ENCODE measurements at places on chromosomes 6 and 20.

DNA sequence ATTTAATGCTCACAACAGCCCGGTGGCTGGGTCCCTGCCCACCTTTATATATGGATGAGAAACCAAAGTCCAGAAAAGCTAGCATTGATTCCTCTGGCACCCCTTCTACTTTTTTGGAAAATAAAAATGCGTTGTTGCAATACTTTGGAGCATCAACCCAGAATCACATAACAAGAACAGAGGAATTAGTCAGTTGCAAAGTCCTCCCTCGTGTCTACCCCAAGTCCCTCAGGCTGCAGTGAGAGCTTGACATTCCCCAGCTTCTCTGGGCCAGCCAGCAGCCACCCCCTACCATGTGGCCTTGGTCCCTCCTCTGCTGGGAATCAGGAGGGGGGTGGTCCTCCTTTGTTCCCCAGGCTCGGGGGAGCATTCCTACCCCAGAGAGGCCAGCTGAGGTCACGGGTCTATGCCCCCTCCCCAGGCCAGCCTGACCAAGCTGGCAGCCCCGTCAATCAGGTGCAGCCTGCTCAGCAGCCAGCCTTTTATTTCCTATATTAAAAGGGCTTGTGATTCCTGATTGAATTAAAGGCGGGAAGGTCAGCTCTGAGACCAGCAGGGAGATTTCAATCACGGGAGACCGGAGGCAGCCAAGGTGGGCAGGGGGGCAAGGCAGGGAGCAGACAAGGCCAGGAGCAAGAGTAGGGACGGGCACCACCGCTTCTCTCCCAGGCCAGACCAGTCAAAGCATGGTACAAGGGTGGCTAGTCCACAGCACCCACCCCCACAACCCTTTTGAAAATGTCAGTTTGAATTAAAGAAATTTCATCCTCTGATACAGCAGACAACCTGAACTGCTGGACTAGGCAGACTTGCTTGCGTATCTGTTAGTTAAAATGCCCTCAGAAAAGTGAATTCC lies 158.9 kb downstream of the MRPL14 start:
- no peak for DNase-seq

DNA sequence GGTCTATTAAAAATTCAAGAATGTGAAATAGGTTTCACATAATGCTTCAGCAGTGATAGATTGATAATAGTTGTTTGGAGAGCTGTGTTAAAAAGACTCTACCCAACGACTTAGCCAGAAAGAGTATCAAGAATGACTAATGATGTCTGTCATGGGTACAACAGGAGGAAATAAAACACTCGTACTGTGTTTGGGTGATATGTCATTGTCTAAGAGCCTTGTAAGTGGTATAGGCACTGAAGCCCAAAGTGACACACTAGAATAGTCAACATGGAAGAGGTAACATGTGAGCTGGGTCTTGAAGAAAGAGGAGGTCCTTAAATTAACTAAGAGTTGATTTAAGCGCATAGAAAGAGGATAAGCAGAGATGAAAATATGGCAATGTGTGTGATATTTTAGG lies 471.8 kb upstream of the MAN1A1 start:
- no peak for DNase-seq

GRCh38 chr20:10537850-10538480 lies 102.9 kb downstream of the SLX4IP start:
- no peak for DNase-seq

DNA sequence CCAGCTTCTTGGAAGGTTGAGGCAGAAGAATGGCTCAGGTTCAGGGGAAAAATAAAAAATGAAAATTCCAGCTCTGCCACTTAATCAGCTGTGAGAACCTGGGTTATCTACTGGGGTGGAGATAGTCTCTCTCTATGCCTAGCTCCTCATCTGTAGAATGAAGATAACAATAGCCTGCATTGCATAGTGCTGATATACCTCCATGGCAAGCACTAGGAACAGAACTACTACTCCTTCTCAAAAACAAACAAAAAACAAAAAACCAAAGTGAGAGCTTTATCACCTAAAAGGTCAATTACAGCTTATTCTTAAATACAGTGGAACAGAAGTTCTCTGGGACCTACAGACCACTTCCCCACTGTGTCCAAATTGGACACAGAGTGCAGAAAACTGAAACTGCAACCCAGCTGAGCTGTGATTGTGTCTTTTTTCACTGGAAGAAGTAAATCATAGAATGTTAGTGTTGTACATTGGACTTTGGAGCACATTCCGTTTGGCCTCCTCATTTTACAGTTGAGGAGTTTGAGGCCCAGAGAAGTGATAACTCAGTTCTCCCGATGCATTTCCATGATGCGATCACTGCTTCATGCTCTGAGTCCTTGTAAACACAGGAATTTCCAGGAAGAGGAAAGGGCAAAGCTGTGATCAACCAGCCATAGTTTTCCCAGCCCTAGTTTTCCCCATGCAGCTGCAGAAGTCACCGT lies 23.3 kb downstream of the MTFR2 start:
- DNase-seq: no peak

DNA sequence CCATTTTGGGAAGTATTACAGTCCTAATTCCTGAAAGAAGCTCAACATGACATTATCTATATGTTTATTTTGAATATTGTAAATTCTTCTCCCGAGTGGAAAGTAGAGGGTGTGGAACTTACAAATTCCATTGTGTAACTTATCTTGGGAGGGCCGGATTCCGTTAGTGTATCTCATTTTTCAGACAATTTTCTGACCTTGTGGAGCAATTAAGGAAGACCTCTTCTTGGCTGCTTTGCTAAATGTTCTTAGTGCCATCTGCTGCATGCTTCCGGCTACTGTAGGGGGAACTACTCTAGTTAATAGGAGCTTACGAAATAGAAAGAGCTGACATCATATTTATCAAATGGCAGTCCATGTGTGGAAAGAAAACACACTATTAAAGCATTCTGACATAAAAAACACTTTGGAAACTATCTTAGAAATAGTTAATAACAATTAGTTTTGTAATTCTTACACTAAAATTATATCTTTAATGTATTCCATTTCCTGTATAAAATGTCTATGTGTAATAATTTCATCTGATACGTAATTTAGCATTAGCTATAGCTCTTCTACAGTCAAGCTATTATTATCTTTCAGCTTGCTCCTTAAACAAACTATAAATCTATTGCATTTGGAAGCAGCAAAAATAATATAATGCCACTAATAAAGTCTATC lies 41.5 kb upstream of the KCNQ5 start:
- DNase-seq: peak; percentile 42

DNA sequence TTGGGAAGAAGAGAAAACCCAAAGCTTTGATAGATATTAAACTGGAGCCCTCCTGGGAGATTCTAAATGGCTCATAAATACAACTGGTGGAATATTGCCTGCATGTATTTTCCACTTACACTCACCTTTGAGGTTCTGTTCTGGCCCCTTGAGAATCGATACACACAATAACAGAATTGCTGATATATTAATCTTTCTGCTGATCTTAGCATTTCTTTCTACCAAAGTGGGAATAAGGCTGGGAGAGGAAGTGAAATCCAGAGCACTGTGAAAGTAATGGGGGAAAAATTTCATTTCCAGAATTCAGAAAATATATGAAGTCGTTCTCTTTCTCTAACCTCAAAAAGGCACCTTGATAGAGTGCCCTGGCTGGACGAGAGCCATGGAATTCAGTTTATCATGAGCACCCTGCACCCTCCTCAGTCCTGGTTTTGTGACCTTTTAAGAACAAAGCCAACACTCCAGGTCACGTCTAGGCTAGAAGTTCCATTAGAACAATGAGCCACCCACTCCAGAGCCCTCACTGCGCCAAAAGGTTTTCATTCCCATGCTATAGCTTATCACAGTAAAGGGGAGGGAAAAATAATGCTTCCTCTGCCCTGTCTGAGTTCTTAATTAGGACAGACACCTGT lies 244.5 kb downstream of the CD83 start:
- no peak for DNase-seq

DNA sequence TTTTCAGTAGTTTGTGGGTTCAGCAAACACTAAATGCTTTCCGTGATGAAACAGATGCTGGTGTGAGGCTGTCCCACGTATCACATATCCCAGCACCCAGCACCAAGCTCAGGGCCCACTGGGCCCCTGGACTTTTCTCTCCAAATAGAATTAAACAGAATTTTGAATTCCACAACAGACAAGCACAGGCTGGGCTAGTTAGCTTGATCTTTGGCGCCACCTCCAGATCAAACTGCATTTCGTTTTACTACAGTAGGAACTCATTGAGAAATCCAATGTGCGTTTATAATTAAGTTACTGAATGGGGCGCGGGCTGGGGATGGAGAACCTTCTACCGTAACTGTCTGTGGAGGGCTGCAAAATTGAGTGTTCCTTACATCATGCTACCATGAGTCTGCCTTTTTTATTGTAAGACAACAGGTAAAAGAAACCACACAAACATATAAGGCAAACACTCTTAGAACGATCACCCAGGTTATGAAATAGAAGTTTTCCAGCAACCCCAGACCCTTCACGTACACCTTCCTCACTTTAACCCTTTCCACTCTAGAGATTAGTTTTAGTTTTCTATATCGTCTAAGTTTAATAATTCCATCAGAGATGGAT lies 107.8 kb downstream of the ZFP64 start:
- DNase-seq: peak; percentile 68

DNA sequence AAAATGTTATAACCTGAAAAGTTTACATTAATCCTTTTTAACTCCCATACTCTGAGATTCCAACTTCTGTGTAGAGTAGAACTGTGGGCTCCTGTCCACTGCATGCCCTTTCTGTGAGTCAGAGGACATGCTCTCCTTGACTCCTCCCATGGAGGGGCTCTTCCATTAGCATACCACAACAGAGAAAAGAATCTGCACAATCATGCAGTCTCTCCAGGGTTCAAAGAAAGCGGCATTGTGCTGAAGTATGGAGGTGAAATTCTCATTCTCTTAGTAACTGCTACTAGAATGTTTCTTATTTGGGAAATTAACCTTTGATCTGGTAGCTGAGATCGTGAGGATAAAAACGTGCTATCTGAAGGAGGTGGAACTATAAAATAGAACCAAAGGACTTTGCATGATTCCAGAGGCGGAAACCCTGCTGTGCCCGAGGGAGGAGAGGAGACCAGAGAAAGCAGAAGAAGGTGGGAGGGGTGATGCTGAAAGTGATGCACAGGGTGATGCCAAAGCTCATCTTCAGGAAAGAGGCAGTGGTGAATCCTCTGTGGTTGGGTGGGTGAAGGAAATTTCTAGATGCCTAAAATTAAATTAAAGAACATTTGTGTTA lies 202.2 kb upstream of the PCSK2 start:
- no peak for DNase-seq

- DNase-seq: no peak
Measured at GRCh38 chr6:12246900-12247299, 43.3 kb upstream of the EDN1 start.

GRCh38 chr6:138377844-138378243 lies at the start of gene SMIM28:
SMIM28 (plus strand) TSS chr6:138377905; CDS start chr6:138378073, 168 bp downstream.
- DNase-seq: no peak

DNA sequence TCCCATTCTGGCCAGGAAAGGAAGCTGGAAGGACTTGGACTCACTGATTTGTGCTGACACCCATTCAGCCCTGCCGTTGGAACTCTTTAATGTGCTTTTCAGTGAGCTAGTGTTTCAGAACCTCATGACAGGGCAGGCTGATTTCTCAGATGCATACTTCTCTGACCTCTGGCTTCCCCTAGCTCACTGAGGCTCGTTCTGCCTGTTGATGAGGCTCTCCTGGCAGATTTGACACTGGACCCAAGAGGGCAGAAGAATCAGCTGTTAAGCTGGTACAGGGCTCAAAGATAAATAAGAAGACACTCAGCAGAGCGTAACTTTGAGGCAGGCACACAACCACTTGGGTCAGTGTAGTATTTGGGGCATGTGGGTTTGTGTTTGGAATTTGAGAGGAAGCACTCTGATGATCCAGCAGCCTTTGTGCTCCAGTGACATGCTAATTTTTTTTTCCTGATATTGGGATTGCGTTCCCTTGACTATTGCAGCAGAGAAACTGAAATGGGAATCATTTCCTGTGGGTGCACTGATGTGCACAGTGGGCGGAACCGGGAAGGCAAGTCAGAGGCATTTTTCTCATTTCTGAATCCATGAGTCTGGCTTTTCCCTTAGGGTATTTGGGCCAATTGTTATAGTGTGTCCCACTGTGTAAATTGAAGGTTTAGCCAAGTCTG lies 80.2 kb downstream of the CARMIL1 start:
- peak; percentile 22 for DNase-seq

- no peak for DNase-seq
Measured at GRCh38 chr20:25191051-25191450, 4.5 kb upstream of the ENTPD6 start.

DNA sequence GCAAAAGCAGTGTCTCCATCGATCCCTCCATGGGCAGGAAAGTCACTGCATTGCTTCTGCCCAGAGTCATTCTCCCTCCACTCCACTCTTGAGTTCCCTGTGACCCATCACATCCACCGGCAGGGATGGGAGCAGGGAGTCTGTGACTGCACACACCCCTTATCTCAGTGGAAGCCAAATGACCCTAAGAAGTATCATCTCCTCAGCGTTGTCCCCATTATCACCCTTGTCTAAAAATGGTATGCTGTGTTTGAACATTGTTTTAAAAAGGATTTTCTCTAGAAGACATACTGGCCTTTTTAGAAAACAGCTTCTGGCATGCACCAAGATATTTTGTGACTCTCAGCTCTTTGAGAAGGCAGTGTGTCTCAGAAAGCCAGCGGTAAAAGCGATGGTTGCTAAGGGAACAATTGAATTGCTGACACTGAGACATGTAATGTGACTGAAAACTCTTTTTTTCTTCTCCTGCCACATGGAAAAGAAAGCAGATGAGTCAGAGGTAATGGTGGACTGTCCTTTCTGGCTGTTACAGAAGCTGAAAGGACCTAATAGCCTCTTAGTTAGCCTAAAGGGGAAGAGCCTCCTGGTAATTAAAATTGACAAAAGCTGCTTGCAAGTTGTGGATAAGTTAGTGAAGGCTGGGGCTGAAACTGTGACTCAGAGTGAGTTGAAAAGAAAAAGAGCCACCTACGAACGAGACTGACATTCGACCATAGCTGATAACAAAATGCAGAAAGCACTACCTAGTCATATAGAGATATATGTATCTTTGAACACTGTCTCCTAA lies 120.5 kb downstream of the MAP3K7 start:
- no peak for DNase-seq

GRCh38 chr6:43433148-43433547 lies 5.8 kb downstream of the ABCC10 start:
- DNase-seq: no peak

DNA sequence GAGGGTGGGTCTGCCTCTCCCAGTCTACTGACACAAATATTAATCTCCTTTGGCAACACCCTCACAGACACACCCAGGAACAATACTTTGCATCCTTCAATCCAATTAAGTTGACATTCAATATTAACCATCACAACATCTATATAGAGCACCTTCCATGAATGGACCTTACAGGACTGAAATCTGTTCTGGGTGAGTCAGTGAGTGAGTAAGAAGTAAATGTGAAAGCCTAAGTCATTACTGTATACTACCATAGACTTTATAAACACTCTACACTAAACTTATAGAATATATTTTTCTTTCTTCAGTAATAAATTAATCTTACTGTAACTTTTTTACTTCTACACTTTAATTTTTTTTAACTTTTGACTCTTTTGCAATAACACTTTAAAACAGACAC lies 993.8 kb upstream of the MAP3K7 start:
- no peak for DNase-seq
